Posterior cingulate gyrus (tissue), 11 donors: ENCODE measurements at places on chromosomes 3 and 15.

- no peak for DNase-seq
Observed at GRCh38 chr15:75371486-75371885, 3.1 kb upstream of the MAN2C1 start.

GRCh38 chr3:179452176-179452564 lies 900 bp upstream of the GNB4 start:
- DNase-seq = no peak

- DNase-seq = no peak
Observed at GRCh38 chr15:25470230-25470629, 31.4 kb upstream of the UBE3A start.

GRCh38 chr15:43100971-43101370 lies 4.9 kb downstream of the UBR1 start:
- no peak for DNase-seq

DNA sequence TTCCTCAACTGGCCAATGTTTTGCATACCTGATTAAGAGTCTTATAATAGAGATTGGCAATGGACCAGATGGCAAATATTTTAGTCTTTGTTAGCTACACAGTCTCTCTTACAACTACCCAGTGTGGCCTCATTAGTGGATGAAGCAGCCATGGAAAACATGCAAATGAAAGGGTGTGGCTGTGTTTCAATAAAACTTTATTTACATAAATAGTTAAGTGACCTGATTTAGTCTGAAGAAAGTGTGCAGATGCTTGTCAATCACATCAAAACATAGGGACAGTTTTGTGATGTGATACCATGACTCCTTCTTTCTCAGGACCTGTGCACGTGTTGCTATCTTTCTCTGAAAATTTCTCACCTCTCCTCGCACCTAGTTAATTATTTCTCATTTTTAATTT lies 309.8 kb upstream of the GRM7 start:
- DNase-seq = no peak

GRCh38 chr15:29596266-29596665 lies 226.0 kb downstream of the TJP1 start:
- DNase-seq = no peak

- no peak for DNase-seq
Observed at GRCh38 chr3:8851703-8852102, 82.3 kb upstream of the OXTR start.

DNA sequence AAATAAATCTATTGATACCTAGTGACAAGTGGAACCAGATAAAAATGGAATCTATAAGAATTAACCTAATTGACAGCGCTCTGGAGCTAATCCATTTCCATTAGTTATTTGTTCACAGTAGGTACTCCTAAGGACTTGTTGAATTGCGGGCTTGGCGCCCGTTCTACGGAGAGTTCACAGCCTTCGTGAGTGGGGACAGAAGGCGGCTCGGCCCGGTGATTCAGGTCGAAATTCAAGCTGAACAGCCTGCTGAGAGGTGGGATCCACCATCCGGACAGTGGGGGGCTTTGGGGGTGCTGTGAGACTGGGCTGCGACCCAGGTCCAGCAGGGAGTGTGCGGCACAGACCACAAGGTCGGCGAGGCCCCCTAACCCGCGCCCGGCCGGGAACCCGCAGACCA lies 779 bp upstream of the CTNNB1 start:
- DNase-seq = peak; percentile 20

- DNase-seq = no peak
Observed at GRCh38 chr3:143795874-143796273, 52.4 kb downstream of the SLC9A9 start.

GRCh38 chr15:77468896-77469295 lies 48.2 kb downstream of the HMG20A start:
- DNase-seq = no peak

DNA sequence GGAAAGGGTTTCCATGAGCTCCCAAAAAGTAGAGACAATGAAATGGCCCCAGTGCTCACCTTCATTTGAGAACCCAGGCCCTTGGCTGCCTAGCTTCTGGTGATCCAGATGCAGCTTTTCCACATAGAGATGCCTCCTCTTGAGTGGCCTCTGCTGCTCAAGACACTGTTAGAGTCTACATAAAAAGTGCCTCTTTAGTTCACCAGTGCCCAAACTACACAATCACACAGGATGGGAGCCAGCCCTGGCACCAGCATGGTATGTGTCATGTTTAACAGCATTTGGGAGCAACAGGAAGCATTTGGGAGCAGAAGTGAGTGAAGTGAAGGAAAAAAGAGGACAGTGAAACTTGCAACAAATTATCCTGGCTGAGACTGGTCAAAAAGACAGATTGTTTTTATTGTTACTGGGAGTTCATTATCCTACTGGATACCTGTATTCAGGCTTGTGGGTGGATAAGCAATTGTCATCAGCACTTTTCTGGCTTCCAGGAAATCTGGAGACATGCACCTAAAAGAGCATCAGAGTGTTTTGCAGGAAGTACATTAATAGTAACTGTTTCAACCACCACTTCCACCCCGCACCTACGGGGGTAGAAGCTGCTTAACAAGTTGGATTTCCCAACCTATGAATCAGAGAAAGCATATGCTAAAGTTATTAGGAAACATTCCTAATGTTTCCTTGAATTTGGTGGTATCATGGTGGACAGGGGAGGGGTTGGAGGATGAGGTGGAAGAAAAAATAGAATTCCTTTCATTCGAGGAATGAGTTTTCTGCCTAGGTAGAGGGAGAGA lies 416.2 kb downstream of the IGSF11 start:
- peak; percentile 85 for DNase-seq

- no peak for DNase-seq
Observed at GRCh38 chr3:121836064-121836463, 1.1 kb downstream of the EAF2 start.

DNA sequence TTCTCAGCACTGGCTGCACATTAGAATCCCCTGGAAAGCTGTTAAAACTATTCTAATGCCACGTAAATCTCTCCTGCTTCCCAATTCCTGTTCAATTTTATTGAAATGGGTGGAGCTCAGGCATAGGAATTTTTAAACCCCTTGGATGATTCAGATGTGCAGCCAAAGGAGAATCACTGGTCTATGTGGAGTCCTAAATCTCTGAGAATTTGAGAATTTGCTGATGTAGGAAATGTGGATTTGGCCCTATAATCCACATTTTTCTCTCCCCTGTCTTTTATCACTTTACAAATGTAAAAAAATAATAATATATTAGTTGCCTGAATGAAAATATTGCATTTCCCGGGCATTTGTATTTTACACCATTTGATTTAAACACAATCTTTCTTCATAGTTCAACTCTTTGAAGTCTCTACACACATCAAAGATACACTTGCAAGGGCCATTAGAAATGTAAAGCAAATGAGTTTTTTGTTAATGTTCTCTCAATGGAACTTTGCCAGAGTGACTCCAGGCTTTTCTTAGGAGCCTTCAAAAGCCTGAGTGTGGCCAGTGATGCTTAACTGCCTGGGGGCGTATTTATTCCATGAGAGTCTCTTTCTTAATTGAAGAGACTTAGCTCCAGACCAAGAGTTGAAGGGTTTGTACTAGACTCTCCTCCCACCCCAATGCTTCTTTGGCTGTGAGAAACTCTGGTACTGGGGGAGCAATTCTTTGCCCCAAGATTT lies 48.8 kb upstream of the PTX3 start:
- DNase-seq = no peak

DNA sequence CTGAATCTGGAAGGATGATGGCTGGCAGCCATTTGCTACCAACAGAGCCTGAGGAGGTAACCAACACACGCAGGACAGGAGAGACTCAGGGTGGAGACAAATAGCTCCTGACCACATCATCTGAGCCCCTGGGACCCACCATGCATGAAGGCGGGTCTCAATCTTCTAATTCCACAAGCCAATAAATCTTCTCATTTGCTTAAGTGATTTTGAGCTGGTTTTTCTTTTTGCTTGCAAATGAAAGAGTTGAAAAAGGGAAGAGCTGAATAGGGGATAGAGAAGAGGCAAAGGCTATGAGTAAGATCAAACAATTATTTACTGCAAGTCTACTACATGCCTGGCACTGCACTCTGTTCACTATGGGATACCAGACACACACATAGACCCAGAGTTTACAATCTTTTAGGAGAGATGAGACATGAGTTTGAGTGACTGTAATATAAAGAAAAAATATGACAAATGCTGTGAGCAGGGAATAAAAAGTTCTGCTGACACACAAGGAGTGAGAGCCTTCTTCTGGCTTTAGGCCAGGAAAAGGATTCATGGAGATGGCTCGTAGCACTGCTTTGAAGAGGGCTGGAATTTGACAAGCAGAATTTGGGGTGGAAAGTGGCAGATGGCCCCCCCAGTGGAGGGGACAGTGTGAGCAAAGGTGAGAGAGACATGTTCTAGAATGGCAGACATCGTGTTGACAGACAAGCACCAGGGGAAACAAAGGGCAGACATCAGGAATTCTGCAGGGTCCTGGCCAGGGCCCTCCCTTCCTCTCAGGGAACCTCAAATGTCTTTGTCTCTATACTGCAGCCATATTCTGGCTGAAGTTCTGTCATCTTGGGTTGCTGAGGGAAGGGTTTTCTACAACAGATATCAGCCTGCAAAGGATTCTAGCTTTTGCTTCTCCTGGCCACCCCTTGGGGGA lies 69.8 kb upstream of the WNT5A start:
- no peak for DNase-seq

GRCh38 chr3:101950510-101950909 lies 101.2 kb downstream of the NFKBIZ start:
- DNase-seq = no peak

DNA sequence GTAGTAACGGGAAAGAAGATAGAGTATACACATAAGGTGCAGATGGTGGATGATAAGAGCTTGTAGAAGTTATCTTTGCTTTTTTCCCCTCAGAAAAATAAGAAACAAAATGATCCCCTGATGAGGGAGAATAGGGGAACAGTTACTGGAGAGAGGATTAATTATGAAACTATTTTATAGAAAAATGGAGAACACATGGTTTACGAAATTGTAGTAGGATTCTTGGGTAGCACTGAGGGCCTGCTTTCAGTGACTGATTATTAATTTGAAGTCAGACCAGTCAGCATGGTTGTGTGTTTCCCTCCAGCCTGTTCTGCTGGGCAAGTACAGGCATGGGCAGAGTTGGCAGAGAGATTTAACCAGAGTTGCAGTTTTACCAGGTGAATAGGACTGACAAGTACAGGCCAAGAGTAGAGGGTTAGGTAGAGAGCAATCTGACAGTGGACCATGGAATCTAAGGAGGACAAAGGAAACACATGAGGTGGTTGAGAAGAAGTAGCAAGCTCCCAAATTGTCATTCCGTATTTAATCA lies 5.9 kb downstream of the SLC49A4 start:
- DNase-seq = no peak

- no peak for DNase-seq
Observed at GRCh38 chr15:42919799-42920518, 619 bp downstream of the TTBK2 start.

- no peak for DNase-seq
Observed at GRCh38 chr3:58333206-58334012, 717 bp downstream of the PXK start.

- no peak for DNase-seq
Observed at GRCh38 chr3:74173090-74173489, 441.4 kb downstream of the CNTN3 start.

- DNase-seq = no peak
Observed at GRCh38 chr15:80308002-80308401, 56.0 kb upstream of the CTXND1 start.

DNA sequence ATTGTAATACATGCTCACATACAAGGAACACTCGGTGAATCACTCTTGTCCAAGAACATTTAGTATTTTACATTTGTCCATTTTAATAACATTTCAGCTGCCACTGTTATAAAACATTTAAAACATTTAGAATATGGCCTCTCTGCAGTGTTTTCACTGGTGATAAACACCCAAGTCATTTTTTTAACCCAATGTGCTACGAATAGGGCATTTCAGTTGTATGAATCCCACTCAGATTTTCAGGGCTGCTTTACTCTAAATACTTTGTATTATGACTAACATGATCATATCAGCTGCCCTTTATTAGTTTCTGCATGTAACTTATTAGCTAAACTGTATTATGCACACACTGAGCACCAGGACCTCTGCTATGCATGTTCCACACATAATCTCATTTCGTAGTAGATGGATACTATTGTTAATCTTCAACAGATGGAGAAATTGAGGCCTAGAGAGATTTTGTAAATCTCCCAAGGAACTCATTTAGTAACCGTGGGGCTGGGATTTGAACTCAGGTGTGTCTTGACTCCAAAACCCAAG lies 148.6 kb upstream of the CDIN1 start:
- DNase-seq = no peak
